ENCODE measurements at places on chromosomes 3 and 15.
A peak's percentile ranks its signal among the peaks of the same experiment; 100 is the strongest.

GRCh38 chr15:20355256-20355868, 186.2 kb downstream of the GOLGA6L6 start:
- DNase-seq, result no peak

DNA sequence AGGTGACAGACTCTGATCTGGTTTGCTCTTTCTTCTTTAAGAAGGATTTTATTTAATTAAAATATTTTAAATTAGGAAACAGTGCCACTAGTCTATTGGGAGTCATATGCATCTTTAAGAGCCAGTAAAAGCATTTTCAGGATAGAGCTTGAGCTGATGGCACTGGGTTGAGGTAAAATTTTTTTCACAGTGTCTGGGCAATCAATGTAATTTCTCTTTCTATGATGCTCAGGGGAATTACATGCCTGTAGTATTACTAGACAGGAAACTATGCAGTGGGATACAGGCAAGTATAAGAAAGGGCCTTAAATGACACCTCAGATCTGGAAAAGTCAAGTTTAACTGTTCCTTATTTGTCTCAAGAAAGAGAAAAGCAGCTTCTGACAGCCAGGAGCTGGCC, 76.4 kb downstream of the GAP43 start:
- peak; percentile 26 for DNase-seq

DNA sequence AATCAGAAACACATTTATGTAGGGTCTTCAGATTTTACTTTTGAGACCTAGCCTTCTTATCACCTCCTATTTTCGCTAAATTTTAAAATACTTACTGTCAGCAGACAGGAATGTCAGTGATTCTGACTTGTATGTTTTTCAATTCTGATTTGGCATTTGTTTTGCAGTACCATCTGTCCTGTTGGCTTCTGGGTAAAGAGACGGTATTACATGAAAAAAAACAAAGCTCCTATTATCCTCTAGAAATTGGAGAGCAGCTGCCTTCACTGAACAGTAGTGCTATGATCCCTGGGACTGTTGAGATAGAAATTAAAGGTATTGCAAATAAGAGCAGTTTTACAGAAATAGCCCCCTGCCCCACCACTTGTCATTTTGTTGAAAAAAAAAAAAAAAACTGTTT, 8.4 kb downstream of the ARMC8 start:
- DNase-seq, result no peak

GRCh38 chr3:59769127-59769750, 719.4 kb upstream of the CFAP20DC start:
- DNase-seq, result no peak

GRCh38 chr3:65714134-65714533, 324.6 kb downstream of the MAGI1 start:
- DNase-seq, result peak; percentile 37

DNA sequence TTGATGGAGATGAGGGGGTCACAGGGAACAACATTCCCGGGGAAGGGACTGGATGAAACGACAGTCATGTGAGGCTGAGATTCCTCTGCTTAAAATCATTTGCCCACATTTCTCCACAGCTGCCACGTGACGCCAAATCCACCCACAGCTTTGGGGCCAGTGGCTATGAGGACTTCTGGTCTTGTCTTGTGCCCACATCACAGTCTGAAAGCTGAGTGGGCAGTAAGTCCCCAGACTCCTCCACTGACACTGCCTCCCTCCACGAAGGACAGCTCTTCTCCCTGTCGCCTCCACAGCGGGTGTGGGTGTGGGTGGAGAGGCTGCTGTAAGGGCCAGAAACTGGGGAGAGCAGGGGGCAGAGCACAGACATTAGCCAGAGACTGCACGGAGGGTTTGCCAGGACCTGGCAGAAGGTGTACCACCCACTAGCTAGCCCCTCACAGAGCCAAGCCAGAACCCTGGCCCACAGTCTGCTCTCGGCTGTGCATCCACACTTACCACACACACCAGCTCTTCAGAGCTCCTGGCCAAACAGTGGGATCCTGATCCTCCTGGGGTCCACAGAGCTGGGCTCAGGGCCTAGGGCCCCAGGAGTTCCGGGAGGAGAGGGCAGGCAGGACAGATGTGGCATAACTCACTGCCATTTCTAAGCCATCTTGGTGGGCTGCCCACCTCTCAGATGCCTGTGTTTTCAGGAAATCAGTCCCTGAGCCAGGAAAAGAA, 24.2 kb downstream of the RAB6B start:
- DNase-seq, result no peak

GRCh38 chr3:131009698-131010097, 16.9 kb downstream of the ASTE1 start:
- DNase-seq, result no peak

GRCh38 chr3:55198554-55198953, 270.7 kb upstream of the LRTM1 start:
- DNase-seq, result peak; percentile 96

GRCh38 chr3:38721207-38721772, 71.8 kb upstream of the SCN5A start:
- no peak for DNase-seq

- no peak for DNase-seq
Measured at GRCh38 chr15:54011656-54012055, 33.4 kb downstream of the UNC13C start.

- DNase-seq, result no peak
Measured at GRCh38 chr3:108378153-108378951, 82.0 kb downstream of the HHLA2 start.

GRCh38 chr3:53941950-53942349, 50.3 kb upstream of the SELENOK start:
- DNase-seq, result no peak

DNA sequence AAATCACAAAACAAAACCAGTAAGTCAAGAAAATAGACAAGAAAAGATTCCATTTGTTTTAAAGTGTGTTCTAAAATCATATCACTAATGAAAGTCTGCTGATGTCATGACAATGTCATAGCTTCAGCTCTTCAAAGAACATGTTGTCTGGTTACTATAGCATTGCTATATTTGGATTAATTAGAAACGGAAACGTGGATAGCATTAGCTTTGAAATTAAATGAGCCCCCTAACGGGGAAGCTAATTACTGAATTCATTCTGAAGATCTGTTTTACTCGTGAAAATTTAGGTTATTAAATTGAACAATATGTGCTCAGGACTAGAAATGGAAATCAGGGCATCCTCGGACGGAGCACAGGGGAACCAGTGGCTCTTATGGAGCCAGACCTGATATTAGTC, 316.7 kb upstream of the AGTR1 start:
- no peak for DNase-seq

- no peak for DNase-seq
Measured at GRCh38 chr15:81264072-81264857, 59.7 kb downstream of the STARD5 start.

DNA sequence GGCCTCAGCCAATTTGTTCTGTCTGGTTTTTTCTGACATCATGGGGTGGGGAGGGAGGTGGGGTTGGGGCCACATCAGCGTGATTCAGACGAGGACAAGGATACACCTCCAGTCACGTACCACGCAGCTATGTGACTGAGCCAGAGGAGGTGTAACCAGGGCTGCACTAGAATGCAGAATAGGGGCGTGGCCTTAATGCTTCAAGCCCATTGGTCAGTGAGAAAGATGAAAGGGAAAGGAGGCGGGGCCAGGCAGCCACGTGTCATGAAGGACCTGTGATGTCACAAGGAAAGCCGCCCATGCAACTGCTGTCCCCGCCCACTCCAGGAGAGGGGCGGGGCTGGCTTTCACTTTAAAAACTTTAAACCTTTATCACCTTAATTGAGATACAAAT, at the start of gene GOLGA6L2:
Gene GOLGA6L2, minus strand, starts transcription at position 137 of the 394 bp plus-strand sequence. Its CDS starts 62 bp downstream, at position 75.
- DNase-seq, result no peak

- no peak for DNase-seq
Measured at GRCh38 chr15:29556380-29556779, 265.9 kb downstream of the TJP1 start.

GRCh38 chr3:159627229-159627628, 361.4 kb upstream of the IL12A start:
- peak; percentile 29 for DNase-seq

DNA sequence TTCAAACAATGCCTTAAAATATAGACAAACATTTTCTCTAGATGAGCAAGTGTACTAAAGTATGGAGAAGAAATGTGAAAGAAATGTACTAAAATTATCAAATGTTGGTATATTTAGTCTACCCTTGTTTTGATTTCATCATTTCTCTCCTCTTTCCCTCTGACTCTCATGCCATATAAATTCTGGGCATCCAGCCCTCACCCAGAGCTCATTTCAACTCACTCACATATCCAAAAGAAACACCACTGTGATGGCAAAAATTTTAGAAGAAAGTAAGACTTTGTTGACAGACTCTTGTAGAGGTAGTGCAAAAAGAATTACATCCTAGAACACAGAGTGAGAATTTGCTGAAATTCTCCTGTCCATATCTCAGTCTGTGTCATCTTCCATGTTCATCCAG, 377.8 kb upstream of the SUCLG2 start:
- no peak for DNase-seq

DNA sequence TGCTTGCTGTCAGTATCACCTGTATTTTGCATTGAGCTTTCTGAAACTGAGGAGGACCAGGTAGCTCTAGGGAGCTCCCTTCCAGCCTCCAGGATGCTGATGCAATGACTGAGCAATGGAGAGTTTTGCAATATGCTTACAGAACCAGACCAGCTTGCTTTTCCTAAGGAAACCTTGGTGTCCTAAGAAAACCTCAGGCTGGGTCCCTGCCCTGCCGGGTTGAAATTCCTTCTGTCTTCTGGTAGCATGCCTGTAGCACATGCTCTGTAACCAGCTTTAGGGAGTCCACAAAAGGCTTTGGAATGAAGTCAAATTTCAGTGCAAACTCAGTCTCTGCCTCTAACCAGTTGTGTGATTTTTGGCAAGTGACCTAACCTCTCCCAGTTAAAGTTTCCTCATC, 65.8 kb upstream of the GSK3B start:
- DNase-seq, result peak; percentile 99

- no peak for DNase-seq
Measured at GRCh38 chr15:50790778-50791453, 25.4 kb upstream of the SPPL2A start.

- DNase-seq, result peak; percentile 15
Measured at GRCh38 chr3:22982981-22983587, 220.0 kb upstream of the UBE2E2 start.

DNA sequence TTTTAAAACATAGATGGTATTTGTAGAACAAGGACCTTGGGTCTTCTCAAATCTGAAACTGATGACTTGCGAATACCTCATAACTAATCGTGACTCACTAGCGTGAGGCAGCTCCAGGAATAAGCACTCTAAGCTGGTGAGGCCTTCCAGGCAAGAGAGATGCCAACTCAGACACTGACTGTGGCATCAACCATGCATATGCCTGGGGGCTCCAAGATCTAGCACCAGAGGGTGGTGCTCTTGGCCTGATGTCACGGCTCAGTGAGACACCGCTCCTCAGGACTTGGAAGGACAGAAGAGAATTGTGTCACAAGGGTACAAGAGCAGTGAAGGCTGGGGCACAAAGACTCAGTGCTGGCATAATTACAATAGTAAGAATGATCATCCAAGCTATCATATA, 125.0 kb upstream of the TRIM42 start:
- DNase-seq, result no peak

GRCh38 chr3:148896062-148896461, 31.0 kb downstream of the CPA3 start:
- DNase-seq, result peak; percentile 74

DNA sequence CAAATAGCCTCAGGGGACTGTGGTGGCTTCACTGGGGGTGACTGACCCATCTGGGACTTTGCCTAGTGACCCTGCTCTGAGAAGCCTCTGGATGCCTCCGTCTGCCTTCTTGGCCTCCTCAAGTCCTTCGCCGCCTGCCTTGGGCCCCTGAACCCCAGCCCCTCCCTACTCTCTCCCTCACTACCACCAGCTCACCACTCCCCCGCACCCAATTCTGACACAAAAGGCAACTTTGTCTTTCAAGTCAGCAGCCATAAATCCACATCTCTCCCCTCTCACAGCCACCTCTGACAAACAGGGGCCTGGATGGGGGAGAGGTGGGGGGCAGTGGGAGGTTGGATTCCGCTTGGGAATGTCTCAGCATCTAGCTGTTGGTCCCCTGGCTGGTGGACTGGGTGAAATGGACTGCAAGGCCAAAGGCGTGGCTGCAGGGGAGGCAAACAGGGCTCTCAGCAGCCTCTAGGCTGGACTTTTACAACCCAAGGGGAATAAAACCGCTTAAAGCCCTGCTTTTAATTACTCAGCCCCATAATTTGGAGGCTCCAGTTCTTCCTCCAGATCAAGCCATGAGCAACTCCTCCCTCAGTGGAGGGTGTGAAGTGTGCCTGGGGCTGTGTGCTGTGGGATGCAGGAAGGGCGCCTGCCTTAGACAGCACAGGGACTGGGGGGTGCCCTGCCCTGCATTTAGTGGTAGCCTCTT, 33.4 kb downstream of the IGDCC3 start:
- DNase-seq, result no peak

DNA sequence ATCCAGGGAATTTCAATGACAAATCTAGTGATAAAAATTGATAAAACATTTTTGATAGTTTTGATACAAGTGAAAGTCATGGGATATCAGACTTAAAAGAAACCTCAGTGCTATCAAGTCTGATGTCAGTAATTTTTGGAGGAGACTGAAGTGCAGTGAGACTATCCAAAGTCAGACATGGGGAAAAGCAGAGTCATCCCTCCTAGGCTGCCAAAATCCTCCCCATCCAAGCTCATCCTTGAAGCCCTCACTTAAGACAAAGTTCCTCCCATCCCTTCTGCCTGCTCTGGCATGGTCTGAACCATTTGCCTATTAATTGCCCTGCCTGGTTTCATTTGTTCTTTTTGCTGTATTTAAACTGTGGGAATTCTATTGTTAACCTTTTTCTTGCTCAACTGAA, 456.9 kb upstream of the UBE2E2 start:
- no peak for DNase-seq

GRCh38 chr15:77010312-77010686, 15.4 kb downstream of the PSTPIP1 start:
- DNase-seq, result no peak

GRCh38 chr3:43326891-43327581, 40.7 kb downstream of the SNRK start:
- DNase-seq, result no peak

DNA sequence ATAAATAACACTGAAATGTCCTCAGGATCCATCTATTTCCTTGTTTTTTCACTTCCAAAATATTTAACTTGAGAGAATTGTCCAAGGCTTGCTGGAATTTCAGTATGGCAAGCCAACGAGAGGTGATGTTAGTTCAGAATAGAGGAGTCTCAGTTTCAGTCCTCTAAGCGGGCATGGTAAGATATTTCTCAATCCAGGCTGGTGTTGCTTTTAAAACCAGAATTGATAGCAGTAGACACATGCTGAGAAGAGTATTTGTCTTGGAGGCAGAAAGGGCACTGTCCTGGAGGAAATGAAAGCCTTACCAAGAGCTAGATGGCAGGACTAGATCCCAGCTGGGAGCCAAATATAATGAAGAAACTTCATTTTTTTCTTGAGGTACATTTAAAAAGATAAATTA, 23.1 kb downstream of the PHLDB2 start:
- no peak for DNase-seq

DNA sequence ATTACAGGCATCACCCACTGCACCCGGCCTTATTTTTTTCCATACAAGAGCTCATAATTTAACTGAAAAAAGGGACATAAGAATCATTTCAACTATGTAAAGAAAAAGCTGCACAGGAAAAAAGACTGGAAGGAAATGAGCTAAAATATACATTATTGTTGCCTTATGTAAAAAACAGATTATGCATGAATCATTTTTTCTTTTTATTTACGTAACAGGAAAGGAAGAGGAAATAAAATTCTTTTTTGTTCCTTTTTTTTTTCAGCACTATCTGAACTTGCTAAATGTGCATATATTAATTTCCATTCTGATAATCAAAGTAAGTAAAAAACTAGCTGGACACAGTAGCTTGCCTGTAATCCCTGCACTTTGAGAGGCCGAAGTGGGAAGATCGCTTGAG, 12.1 kb downstream of the KIF9 start:
- DNase-seq, result no peak

Measured in EL (cell line).